ENCODE measurements at places on chromosomes 4 and X.
A peak's percentile ranks its signal among the peaks of the same experiment; 100 is the strongest.

GRCh38 chr4:56906489-56907393 lies 959 bp upstream of the REST start:
- DNase-seq, result no peak

DNA sequence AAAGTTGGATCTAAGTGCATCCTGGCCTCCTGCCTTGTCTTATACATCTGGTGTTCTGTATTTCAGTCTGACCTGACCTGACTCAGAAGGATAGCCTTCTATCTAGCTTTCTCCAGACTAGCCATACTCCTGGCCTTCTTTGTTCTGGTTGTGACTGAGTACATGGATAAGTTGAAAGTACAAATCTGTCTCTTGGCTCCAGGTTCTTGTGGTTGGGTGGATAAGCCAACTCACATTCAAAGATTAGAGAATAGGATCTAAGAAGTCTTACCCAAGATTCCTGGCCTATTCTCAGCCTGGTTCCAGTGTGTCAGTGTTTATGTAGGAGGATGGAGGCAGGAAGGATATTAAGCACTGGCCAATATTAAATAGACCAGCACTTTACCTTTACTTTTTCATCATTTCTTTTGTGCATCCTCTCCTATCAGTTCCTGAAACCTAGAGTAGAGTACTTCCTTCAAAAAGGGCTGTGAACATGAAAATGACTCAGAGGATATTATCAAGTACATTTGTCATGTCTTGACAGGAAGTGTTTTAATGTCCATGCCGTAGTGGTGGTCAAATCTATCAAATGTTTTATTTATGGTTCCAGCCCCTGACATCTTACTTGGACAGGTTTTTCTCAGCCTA lies 123.5 kb downstream of the IL15 start:
- DNase-seq, result no peak

GRCh38 chr4:112130906-112131305 lies 14.3 kb upstream of the FAM241A start:
- no peak for DNase-seq

DNA sequence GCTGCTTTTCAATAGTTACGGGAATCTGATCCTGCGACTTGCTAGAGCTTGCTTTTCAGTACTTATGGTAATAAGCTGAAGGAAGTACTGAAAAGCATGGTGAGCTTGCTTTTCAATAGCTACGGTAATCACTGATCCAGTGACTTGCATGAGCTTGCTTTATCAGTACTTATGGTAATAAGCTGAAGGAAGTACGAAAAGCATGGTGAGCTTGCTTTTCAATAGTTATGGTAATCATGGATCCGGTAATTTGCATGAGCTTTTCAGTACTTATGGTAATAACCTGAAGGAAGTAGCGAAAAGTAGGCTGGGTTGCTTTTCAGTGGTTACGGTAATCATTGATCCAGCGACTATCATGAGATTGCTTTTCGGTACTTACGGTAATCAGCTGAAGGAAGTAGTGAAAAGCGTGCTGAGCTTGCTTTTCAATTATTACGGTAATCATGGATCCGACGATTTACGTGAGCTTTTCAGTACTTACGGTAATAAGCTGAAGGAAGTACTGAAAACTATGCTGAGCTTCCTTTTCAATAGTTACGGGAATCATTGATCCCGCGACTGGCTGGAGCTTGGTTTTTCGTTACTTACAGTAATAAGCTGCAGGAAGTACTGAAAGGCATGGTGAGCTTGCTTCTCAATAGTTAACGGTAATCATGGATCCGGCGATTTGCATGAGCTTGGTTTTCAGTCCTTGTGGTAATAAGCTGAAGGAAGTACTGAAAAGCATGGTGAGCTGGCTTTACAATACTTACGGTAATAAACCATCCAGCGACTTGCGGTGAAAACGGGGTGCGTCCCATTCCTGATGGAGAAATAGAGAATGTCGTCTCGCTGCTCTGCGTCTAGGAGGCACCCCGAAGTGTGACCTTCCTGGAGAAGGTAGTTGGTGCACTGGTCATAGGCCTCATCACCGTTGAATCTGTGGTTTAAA lies 6.5 kb downstream of the CRLF2 start:
- peak; percentile 29 for DNase-seq

DNA sequence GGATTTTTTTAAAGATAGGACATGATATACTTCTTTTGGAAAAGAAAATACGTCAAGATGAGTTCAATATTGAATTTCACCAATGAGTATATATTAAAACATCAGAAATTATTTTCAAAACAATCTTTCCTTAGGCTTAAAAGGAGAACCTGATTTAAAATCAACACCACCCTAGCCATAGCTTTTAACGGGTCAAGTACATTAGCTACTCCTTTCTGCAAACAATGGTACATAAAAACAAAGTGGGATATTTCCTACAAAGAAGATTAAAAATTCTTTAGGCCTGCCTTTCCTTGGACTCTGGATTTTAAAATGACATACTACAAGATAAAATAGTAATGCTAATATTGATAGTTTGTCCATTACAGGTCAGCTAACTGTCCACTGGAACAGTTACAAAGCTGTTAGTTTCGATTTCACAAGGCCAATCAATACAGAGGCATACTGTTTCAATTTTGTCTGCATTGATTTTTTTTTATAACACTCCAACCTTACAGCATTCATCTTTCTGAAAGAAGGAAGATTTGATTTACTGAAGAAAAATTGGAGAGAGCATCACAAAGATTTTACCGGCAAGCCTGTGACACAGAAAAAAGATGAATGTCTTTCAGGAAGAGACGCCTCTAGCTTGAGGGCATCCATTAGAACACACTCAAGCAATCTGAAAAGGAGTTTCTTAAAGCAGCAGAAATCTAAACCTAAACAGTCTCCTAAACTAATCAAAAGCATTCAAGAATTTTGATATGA lies 97.2 kb downstream of the MAB21L2 start:
- no peak for DNase-seq

GRCh38 chr4:156388826-156389225 lies 435.2 kb upstream of the CTSO start:
- no peak for DNase-seq

- DNase-seq, result no peak
These were observed 125.4 kb upstream of the CXorf66 start for GRCh38 chrX:140090800-140091124.

DNA sequence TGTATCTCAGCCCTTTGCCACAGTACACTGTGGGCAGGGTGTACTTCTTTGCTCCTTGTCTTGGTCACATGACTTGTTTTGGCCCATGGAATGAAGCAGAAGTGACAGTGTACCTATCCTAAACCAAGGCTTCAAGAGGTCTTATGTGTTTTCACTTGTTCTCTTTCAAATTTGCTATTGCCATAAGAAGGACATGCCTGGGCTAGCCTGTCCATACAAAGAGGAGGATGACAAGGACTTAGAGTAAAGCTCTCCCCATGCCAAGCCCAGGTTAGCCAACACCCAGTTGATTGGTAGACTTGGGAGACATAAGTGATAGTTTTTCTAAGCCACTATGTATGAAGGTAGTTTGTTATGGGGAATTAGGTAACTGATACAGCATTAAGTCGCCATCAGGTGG lies 141.1 kb upstream of the MID1 start:
- no peak for DNase-seq

GRCh38 chr4:6044276-6044675 lies 26.0 kb upstream of the C4orf50 start:
- DNase-seq, result no peak

DNA sequence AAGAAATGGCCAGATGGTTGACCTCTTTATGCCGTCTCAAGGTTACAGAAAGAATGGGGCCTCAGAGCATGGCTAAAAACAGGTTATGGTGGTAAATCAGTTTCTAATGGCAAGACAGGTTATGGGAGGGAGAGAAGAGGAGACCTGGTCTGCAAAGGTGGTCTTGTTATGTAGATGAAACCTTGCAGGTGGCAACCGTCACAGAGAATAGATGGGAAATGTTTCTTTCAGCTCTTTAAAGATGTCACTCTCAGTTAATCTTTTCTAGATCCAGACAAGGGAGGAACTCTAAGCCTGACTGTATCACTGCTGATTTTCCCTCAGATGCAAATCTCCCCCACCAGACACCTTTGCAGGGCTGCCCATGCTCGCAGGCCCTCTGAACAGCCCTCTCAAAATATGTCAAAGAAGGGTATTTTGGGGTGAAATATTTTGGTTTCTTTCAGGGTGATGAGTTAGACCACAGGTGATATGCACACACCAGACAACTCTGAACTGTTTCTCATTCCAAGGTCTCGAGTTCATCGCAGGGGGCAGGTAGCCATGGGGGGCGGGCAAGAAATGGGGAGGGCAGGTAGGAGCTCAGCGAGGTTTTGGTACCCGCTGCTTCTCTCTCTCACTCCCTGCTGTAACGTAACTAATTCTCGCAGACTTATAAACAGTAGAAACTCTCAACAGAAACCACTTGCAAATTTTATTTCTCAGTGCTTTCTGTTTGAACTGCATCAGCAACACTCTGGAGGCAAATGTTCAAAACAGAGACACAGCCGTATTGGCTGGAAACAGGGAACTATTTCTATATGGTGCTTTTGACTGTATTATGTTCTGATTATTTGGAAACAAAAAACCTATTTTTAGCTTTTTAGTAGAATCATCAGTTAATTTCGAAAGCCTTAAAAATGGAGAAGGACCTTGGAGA lies 32.4 kb downstream of the CASP3 start:
- DNase-seq, result no peak

GRCh38 chr4:22986881-22987280 lies 294.1 kb downstream of the GBA3 start:
- no peak for DNase-seq

DNA sequence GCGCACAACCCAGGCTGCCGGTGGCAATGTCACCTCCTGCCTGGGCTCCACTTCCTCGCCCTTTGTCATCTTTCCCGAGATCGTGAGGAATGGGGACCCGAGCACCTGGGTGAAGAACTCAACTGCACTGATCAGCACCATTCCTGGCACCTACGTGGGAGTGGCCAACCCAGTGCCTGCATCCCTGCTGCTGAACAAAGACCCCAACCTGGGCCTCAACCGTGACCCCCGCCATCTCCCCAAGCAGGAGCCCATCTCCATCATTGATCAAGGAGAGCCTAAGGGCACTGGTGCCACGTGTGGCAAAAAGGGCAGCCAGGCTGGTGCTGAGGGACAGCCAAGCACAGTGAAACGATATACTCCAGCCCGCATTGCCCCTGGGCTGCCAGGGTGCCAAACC lies 32.3 kb downstream of the BCORL1 start:
- no peak for DNase-seq

- no peak for DNase-seq
These were observed 140.0 kb downstream of the DCK start for GRCh38 chr4:71133491-71133890.

GRCh38 chrX:2848871-2849301 lies 20.2 kb downstream of the GYG2 start:
- DNase-seq, result no peak

- no peak for DNase-seq
These were observed 28.1 kb downstream of the SLC25A43 start for GRCh38 chrX:119427024-119427794.

- no peak for DNase-seq
These were observed 39.5 kb downstream of the ENOPH1 start for GRCh38 chr4:82469791-82470345.

DNA sequence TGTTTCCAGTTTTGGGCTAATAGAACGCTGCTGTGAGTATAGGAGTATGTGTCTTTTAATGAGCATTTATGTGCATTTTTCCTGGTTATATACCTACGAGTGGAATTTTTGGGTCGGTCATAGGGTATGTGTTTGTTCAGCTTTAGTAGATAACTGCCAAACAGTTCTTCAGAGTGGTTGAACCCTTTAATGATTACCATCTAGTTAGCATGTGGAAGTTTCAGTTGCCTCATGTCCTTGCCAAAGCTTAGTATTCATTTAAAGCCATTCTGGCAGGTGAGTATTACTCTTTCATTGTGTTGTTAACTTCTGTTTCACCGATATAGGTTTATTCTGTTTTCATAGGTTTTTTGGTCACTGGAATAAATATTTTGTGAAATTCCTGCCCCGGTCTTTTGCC lies 229.1 kb downstream of the ARHGAP10 start:
- no peak for DNase-seq

DNA sequence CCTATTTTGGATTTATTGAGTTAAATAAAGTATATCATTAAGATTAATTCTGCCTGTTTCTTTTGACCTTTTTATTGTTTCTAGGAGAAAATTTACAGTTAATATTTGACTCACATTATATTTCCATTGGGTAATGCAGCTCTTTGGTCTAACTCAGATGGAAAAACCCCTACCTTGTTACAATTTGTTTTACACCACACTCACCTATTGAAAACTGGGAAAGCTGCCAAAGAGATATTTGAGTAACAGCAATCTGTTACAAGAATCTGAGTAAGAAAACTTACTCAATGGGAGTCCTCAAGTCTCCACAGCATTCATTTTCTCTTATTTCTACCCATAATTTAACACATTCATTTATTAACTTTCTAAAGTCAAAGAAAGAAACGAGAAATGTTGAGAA lies 108.0 kb upstream of the TLL1 start:
- no peak for DNase-seq

DNA sequence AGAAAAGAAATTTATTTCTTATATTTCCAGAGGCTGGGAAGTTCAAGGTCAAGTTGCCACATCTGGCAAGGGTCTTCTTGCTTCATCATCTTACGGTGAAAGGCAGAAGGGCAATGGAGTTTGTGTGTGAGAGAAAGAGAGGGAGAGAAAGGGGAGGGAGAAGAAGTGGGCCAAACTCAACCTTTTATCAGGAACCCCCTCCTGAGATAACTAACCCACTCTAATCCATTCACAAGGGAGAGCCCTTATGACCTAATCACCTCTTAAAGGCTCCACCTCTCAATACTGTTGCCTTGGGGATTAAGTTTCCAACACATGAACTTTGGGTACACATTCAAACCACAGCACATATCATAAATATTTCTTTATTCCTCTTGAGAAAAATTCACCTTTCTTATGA lies 203.3 kb upstream of the FAM241A start:
- DNase-seq, result no peak

DNA sequence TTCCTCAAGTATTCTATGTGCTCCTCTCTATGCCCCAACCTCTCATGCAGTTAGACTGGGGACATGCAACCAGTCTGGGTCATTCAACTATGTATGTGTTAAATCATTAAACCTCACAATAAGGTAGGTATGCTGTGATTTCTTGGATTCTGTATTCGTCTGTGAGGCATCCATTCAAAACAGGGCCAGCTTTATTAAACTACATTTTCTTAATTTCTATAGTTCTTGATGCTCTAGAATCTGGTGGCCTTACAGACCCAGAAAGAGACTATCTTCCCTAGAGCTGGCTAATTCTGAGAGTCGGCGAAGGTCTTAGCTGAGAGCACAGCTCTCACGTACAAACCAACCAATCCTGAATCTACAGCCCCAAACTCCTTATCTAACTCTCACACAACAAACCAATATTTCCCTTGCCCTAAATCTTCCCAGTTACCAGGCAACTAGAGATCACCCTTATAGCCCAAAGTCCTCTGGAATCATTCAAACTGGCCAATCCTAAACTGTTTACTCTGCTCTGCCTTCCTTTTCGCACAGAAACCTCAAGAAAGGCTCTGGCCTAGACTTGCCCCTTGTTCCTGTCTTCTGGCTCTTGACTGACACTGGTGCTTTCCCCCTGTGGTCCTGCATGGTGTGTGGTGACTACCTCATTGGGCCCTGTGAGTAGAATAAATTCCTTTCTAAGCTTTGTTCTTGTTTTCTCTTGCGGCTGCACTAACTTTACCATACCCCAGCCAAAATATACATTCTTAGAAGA lies 203.5 kb upstream of the TET2 start:
- no peak for DNase-seq
